ENCODE measurements at places on chromosomes 13 and 19.

DNA sequence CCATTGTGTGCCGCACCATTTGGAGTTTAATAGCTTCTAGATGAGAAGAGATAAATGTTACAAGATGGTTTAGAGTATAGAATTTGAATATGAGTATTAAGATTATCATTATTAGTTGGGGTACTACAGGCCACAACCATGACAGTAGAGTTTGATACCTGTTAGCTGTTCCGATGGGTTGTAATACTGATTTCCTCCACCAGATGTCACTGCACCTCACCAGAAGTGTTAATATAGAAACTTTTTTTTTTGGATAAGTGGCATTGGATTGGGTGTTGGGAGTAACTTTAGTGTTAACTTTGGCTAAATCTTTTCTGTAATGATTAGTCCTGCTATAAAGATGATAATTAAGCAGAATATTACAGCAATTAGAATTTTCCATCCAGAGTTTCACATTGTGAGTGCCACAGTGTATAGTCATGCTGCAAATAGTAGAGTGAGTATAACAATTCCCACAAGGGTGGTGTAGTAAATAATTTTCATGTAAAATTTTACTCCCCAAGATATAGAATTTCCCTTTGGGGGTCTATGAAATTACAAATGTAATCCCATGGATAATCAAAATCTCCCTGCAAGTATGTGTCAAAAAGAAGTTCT, 56.3 kb downstream of the PSG3 start:
- DNase-seq, result peak; percentile 54

DNA sequence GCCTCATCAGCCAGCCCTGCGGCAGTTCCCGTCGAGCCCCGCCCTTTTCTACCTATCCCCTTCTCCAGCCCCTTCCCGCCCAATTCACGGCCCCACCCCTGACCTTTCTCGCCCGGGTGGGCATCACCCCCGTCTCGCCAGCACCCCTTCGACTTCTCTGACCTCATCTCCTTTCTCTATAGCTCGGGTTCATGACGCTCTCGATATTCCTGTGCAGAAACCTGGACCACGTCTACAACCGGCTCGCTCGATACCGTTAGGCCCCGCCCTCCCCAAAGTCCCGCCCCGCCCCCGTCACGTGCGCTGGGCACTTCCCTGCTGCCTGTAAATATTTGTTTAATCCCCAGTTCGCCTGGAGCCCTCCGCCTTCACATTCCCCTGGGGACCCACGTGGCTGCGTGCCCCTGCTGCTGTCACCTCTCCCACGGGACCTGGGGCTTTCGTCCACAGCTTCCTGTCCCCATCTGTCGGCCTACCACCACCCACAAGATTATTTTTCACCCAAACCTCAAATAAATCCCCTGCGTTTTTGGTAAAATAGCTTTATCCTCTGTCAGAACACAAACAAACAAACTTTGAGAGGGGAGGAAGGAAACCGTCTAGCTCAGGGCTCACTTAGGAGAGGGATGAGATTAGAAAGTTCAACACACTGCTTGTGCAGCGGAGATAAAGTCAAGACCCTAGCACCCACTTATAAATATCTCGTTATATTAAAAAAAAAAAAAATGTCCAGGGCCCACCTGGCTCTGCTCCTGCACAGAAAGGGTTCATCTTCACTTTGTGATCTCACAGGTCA, 5.1 kb downstream of the CD37 start:
- DNase-seq, result peak; percentile 56

DNA sequence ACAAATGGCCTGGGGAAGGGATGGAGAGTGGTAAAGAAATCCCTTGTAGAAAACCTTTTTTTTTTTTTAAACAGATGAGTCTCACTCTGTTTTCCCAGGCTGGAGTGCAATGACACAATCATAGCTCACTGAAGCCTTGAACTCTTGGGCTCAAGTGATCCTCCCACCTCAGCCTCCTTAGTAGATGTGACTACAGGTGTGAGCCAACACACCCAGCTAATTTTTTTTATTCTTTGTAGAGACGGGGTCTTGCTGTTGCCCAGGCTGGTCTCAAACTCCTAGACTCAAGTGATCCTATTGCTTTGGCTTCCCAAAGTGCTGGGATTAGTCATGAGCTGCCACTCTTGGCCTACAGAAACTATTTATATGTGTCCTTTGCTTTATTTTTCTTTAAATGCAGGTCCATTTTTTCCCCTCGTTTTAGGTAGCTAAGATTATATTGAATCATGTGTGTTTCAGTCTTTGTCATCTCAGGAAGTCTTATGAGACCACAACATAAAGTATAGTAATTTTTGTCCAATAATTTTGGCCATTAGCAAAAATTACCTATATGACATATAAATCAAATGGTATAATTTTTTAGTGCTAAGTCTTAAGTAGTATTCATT, 10.5 kb downstream of the LPAR6 start:
- DNase-seq, result no peak

GRCh38 chr13:42466609-42467008, 107.3 kb upstream of the TNFSF11 start:
- DNase-seq, result no peak

- DNase-seq, result no peak
Observed at GRCh38 chr19:51779703-51780102, 15.3 kb upstream of the FPR3 start.

DNA sequence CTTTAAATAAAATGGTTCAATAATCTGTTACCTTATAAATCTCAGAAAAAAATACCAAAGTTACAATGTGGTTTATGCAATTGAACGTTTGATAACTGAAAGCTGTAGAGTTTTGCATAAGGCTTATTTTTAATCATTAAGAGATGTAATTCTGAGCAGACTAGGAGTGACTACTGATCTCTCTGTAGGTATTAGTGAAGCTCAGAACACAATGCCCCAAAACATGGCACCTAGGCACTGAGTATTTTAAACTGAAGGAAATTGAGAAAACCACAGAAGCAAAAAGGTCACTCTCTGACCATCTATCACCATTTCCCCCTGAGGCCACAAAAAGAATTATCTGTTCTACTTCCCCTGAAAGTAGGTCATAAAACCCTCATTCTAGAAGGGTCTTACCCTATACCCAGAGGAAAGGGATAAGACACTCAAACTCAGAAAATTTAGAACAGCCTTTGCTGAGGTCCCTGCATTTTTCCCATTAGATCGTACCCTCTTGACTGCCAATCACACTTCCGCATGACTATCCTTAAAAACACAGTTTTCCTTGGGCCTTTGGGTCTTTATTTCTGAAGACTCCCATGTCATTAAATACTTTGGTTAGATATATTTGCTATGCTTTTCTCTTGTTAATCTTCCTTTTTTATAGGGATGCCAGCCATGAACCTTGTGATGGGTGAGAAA, 158.1 kb downstream of the PCDH9 start:
- no peak for DNase-seq

- DNase-seq, result no peak
Observed at GRCh38 chr13:28955264-28955966, 135.3 kb downstream of the MTUS2 start.

DNA sequence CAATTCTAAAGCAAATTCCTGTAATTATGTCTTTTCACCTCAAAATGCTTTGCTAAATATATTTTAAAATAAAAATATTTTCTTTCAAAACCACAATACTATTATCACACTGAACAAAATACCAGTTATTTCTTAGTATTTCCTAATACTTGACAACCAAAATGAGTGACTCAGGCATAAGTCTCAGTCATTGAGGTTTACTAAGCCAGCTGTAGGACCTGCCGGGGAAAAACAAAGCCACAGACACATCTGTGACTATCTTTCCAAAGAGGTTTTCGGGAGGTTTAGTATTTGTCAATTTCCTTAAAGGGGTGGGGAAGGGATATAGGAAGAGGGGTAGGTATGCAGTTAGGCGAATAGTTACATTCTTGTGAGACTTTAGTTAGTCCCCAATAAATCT, 3.2 kb upstream of the ZNF235 start:
- no peak for DNase-seq

GRCh38 chr19:7505288-7505681, 10.6 kb upstream of the ZNF358 start:
- DNase-seq, result no peak

GRCh38 chr13:42645717-42646116, 71.8 kb downstream of the TNFSF11 start:
- DNase-seq, result no peak

DNA sequence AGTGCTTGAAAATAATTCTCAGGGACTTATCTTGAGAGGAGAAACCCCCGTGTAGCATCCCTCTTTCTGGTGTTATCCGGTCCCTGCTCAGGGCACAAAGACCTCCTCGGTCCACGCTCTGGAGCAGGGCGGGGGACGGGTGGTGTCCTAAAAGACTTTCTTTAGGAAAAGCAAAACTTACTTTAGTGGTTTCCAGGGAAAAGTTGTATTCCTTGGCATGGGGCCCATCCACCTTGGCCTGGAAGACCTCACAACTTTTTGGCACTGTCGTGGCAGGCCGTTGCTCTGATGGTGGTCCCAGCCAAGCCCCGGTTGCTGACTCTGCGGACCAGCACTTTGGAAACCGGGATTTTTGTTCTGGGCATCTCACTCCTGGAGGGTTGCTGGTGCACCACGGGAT, 2.7 kb downstream of the AMER2 start:
- no peak for DNase-seq

GRCh38 chr13:93477238-93477637, 250.6 kb downstream of the GPC6 start:
- DNase-seq, result no peak

DNA sequence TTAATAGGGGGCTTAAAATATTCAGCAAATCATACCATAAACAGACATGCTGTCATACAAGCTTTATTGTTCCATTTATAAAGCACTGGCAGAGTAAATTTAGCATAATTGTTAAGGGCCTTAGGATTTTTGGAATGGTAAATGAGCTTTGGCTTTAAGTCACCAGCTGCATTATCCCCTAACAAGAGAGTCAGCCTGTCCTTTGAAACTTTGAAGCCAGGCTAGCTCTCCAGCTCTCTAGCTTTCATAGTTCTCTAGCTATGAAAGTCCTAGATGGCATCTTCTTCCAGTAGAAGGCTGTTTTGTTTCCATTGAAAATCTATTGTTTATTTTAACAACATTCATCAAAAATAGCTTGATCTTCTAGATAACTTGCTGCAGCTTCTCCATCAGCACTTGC, 420.8 kb upstream of the GPC6 start:
- DNase-seq, result no peak

DNA sequence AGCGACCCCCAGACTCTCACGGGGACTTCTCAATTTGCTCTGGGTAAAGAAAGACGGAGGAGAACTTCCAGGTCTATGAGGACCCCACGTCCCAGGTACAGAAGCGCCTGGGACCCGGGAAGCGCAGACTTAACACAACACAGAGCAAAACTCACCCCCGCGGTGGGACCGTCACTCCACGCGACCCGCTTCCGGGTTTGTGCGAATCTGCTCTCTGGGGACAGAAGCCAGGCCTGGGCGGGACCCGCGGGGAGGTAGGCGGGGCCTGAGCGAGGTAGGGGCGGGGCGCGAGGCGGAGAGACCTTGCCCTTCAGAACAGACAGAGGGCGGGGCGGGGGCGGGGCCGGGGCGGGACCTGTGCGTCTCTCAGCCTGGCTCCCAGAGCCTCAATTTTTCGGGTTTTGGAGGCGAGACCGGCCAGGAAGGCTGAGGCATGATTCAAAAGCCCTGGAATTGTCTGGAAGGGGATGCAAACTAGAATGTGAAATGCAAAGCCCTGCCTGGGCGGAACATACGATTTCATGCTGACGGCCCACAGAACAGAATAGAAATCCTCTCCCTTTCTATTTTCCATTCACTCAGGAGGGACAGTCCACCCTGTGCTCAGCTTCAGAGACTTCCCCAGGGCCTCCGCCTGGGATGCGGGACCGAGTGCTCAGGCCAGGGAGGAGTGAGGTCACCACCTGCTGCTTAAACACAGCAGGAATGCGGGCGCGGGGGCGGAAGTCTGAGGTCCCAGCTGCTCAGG, 19.3 kb upstream of the ZNF888 start:
- peak; percentile 96 for DNase-seq

DNA sequence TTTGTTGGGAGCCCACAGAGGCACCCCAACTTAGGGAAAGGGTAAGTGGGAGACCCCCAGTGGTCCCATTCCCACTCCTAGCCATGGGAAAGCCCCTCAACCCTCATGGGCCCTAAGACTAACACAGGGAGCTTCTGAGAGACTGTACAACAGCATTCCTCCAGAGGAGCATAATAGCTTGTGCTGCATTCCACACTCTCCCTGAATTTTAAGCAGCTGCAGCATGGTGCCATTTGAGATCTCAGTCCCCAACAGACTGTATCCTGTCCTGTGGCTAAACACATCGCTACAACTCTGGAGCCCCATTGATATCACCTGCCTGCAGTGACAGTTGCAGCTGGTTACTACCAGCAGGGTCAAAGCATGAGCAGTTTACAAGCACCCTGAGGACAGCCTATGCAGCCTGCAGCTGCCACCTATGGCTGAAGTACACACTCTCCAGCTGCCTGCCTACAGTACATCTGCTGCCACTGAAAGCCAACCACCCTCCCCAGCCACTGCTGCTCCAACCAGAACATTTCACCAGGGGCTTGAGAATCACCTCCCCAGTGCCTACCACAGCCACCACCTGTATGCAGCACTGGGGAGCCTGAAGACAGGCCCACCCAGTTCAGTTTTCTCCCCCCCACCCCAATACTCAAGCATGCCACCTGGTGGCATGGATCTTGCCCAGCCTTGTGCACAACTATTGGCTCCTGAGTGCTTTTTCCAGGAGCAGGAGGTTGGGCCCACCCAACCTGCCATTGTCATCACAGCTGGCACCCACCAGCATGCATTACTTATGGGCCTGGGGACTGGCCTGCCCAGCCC, 557.3 kb downstream of the GPC5 start:
- no peak for DNase-seq

GRCh38 chr19:45423033-45423588, 606 bp downstream of the ERCC1 start:
- no peak for DNase-seq

DNA sequence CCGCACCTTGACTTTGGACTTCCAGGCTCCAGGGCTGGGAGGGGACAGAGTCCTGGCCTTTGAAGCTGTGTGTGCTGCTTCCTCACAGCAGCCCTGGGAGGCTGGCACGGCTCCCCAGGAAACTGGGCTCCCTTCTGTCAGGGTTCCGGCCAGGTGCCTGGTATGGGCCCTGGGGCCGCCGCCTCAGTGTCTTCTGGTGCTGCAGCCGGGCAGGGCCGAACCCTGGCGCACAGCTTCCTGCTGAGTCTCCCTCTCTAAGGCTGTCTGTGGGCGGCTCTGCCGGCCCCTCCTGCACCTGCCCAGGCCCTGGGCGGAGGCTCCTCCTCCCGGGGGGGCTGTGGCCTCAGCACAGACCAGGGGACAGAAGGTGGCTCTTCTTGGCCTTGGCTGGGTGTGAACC, 32.4 kb downstream of the GPX4 start:
- DNase-seq, result no peak

DNA sequence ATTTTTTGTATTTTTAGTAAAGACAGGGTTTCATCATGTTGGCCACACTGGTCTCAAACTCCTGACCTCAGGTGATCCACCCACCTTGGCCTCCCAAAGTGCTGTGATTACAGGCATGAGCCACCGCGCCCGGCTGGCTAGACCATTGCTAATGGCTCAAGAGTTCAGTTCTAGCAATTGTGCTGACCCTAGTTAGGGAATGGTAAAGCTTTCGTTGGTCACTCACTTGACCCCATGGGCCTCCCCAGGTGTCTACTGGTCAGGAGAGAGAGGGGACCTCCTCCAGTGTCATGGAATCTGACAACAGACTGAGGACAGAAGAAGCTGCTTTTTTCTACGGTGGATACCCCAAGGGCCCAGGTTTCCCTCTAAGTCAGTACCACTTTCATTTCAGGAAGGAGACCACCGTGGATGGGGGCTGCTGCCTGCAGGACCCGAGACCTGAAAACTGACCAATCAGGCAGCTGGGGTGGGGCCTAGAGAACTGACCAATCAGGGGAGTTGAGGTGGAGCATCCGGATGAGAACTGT, 575 bp upstream of the ZNF556 start:
- no peak for DNase-seq

All from suppressor macrophage (primary cell).